ENCODE measurements at places on chromosomes 5 and 9.
A peak's percentile ranks its signal among the peaks of the same experiment; 100 is the strongest.

DNA sequence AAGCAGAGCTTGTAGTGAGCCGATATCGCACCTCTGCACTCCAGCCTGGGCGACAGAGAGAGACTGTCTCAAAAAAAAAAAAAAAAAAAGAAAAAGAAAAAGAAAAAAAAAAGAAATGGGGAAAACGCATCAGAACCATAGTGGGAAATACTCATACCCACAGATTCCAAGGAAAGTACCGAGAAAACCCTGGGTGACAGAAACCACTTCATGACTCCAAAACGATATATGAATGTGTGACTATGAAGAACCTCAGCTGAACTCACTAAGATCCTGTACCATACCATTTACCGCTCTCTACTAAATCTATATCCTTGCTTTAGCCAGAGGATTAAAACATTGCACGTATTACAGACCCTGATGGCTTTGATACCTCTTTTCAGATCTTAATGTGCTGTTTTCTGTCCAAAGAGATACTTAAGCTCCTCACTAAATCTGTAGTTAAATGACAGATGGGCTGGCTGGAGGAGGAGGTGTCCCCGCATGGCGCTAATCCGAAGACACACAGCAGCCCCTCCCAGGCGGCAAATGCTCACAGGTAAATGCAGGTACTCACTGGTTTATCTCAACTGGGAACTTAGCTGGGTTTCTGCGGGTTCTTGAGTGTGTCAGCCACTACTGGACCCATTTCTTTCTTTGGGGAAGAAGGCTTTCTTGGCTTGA, 2.8 kb downstream of the LPCAT1 start:
- no peak for DNase-seq

- no peak for DNase-seq
Measured at GRCh38 chr5:77707791-77708190, 68.3 kb downstream of the TBCA start.

GRCh38 chr9:16309469-16310271, 560.8 kb downstream of the BNC2 start:
- no peak for DNase-seq

- DNase-seq, result no peak
Measured at GRCh38 chr9:5629312-5630080, 589 bp downstream of the RIC1 start.

DNA sequence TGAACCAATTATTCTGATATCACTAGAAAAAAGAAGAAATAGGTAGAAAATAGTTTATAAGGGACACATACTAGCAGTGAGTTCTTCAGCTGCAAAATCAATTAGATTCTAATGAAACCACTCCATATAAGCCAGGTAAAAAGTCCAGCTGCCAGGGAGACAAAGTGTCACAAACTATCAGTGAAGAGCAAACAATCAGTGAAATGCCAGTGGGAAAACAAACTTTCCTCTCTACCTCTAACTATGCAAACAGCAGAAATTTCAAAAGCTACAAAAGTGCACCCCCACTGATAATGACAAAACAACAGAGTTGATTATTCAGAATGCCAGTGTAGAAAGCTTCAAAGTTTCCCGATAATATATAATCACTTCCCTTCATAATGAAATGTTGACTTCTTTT, 637.2 kb upstream of the ITGA1 start:
- DNase-seq, result no peak

GRCh38 chr5:141855265-141856036, 22.8 kb downstream of the PCDH1 start:
- no peak for DNase-seq

DNA sequence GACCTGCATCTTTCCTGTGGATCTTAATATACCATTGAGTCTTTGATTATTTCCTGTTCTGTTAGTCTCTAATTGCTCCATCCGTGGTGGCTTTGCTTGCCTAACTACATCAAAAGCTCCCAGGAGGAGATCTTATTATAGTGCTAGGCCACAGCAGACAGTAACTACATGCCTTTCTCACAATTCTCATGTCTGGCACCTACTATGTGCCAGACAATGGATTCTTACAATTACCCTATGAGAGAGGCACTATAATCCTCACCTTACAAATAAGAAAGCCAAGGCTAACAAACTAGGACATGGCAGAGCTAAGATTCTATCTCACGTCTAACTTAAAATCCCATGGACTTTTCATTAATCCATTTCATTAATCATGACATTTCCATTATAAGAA, 70.3 kb upstream of the TARS1 start:
- no peak for DNase-seq

DNA sequence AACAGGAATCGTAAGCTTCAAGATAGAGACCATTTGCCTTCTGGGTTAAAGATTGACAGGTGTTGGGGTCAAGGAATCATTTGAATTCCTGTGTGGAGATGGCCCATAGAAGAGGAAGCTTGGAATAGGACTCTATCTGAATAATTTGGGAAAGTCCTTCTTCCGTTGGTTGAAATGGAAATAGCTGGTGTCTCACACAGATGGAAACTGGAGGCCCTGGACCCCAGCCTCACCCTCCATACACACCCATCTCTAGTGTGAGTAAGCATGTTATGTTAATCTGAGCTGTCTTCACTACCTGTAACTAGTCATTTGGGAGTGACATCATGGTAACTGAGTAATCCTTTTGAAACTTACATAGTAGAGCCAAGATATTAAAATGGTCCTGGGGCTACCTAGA, 184.4 kb downstream of the CD180 start:
- no peak for DNase-seq

GRCh38 chr5:171595801-171596231, 176.4 kb downstream of the FGF18 start:
- no peak for DNase-seq

GRCh38 chr5:102595332-102595731, 96.5 kb upstream of the SLCO6A1 start:
- DNase-seq, result no peak

GRCh38 chr9:132507670-132508469, 74.5 kb upstream of the BARHL1 start:
- peak; percentile 28 for DNase-seq

DNA sequence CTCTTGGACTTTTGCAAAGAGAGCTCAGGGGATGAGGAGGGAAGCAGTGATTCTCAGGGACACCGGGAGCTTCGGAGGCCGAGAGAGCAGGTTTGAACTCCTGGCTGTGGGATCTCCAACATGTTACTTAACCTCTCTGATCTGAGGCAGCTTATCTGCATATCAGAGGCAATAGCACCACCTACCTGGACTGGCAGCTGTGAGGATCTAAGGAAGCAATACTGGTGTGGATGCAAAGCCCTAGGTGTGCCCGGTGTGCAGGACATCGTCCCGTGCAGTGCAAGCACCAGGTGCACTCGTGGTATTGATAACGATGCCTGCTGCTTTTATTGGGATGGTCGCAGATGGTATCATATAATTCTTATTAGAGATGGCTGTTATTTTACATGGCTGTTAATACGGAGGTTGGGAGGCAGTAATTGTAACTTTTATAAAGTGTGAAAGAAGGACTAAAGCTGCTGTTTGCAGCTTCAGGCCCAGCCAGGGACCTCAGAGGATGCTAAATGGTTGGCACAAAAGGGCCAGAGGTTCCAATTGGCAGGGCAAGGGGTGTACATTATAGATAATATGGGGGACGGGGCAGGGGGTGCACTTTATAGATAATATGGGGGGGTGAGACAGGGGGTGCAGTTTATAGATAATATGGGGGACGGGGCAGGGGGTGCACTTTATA, 14.9 kb downstream of the COL5A1 start:
- DNase-seq, result peak; percentile 4

DNA sequence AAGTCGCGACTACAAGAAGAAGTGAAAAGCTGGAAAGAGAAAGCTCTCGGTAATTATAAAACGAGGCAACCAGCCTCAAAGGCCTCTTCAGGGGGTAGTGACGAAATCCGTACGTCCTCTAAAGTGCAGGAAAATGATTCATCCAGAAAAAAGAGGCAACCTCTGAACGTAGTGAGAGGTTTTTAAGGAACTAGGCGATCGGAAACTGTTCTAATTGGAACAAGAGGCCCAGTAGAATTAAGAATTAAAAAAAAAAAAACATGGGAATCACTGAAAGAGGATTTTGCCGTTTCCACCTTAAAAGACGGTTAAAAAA, 1.0 kb downstream of the CSNK1A1 start:
- DNase-seq, result peak; percentile 66

DNA sequence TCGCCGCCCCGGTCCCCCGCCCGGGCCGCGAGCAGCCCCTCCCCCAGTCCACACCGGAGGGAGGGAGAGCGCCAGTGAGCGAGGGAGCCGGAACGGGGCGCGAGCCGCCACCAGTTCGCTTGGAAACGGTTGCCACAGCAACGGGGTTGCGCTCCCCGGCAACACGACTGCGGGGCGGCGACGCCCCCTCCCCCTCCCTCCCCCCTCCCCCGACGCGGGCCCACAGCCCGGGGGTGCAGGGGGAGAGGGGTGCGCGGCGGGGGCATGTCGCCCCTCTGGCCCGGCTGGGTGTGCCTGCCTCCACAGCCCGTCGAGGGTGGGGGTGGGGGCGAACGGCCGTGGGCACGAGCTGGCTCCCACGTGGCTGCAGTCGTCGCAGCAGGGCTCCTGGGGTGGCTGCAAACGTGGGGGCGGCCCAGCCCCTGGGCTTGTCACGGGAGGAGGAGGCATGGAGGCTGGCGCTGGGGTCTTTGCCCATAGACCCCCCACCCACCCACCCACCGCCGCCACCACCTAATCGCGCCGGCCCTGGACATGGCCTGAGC, 524 bp downstream of the PRR7 start:
- peak; percentile 15 for DNase-seq

- no peak for DNase-seq
Measured at GRCh38 chr5:121049971-121050370, 585.9 kb downstream of the PRR16 start.

DNA sequence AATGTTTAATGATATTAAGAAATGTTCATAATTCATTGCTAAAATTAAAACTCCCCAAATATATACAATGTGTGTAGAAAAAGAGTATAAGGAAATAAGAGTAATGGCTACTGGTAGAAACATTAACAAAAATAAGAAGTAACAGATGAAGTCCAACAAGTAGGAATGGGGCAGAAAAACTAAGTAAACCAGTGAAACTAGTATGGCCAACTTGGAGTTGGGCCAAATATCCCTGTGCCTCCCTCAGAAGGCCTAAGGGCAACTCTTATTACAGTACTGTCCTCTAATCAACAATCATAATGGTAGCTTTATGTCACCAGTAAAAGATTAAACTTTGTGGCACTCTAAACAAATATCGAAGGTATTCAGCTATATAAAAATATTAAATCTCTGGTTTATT, 93.5 kb downstream of the SSBP2 start:
- DNase-seq, result no peak

- DNase-seq, result no peak
Measured at GRCh38 chr5:127696683-127697082, 6.5 kb upstream of the CCDC192 start.

DNA sequence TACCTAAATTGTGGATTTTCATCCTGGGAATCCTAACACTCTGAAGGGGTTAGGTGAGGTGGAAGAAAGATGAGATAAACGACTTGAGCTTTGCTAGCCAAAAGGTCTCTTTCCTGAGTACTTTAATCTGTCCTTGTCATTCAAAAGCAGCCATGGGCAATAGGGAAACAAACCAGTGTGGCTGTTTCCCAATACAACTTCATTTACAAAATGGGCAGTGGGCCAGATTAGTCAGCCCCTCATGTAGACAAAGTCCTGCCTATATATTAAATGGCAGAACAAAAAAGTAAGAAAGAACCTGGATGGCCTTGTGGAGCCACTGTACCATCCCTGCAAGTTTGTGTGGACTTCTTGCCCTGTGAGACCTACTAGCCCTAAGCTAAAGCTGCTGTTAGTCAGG, 51.0 kb upstream of the NFIL3 start:
- no peak for DNase-seq

GRCh38 chr9:69980041-69980440, 63.6 kb upstream of the MAMDC2 start:
- no peak for DNase-seq

GRCh38 chr5:163005949-163006348, 431.4 kb upstream of the CCNG1 start:
- no peak for DNase-seq

DNA sequence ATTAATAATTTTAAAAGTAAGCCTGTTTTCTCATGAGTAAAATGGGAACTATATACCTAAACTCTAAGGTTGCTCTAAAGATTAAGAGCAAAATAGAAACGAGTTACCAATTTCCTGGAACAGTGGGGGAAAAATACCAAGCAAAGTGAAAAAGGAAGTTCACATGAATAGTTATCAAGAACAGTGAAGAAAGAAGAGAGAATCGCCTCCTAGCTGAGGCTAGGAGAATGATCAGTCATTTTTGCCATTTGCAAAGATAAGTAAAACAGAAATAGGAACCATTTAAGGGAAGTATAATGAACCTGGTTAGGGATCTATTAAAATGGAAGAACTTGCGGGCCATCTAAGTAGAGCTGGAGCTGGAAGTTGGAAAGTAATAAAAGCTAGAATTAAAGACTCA, 50.7 kb downstream of the P4HA2 start:
- DNase-seq, result peak; percentile 89

DNA sequence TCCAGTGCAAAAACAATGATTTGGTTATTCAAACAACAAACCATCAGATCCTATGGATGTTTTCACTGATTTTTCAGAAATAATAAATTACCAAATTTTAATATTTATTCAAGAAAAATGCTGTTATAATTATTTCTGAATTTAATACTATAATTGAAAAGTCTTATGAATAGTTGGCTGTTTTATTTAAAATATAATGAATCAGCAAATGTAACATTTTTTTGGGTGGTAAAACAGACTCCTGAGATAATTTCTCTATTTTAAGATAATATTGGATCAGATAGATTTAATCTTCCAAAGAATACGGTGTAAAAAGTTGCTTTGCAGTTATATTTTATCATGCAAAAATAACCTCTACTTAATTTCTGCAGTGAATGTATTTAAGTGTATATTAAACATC, 5.3 kb upstream of the GOLGA1 start:
- no peak for DNase-seq

- DNase-seq, result no peak
Measured at GRCh38 chr5:40754381-40755092, 1.2 kb downstream of the TTC33 start.

DNA sequence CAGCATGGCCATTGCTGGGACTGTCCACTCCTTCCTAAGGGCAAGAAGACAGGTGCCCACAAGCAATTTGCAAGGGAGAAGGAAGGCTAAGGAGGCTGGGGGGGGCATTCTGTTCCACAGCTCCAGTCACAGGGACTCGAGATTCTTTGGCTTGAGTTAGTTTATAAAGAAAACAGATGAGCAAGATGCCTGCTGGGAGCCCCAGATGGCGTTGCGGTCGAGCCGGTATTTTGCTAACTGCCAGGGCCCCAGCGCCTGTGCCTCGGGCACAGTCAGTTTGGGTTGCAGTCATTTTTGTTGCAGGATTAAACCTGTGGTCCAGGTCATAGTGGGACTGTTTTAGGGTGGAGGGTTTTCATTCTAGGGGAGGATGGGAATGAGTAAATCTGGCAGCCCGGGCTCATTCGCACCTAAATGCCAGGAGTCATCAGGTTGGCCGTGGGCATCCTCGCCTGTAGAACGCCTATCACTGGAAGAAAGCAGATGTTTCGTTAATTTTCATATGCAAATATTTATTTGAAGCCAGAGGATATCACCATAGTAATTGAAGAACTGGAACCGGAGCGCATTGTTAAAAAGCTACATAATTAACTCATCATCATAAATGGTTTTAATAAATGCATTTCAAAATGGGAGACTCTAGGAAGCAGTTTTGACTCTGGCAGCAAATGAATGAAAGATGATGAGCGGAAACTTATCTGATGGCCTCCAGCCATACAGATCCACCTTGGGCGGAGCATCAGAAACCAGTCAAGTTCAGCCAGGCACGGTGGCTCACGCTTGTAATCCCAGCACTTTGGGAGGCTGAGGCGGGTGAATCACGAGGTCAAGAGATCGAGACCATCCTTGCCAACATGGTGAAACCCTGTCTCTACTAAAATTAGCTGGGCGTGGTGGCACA, 87.1 kb upstream of the FCN2 start:
- no peak for DNase-seq

Measured in AML-193 (cell line).